ENCODE measurements at places on chromosomes 11 and 22.

DNA sequence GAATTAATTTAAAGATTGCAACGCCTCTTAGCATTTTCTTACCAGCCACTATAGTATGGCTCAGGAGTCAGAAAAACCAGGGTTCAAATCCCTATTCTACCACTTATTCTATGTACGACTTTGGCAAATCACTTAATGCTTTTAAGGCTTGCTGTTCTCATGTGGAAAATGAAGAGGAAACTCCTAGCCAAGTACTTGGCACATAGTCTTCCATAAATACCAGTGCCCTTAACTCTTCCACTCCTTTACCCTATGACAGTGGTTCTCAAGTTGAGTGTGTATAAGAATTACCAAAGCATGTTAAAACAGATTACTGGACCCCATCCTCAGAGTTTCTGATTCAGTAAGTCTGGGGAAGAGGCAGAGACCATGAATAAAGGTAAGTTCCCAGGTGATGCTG, 107.6 kb downstream of the RBFOX2 start:
- DNase-seq: no peak

DNA sequence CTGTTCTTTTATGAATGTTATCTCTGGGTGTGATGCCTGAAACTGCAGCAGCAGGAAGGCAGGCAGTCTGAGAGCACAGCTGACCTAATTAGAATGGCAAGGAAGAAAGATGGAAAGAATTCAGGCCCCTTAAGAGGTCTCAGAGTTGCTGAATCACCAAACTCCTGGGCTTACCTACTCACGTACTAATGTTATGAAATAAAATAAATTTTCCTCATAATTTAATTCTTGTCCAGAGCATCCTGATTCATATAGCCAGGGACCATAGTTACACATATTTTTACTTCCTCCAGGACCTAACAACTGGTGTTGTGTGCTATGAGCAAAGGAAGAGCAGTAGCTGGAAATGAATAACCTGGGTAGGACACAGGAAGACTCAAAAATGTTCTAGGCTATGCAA, 41.9 kb downstream of the SNX19 start:
- no peak for DNase-seq

- DNase-seq: no peak
These were observed 1.9 kb upstream of the IFITM10 start for GRCh38 chr11:1751999-1752906.

DNA sequence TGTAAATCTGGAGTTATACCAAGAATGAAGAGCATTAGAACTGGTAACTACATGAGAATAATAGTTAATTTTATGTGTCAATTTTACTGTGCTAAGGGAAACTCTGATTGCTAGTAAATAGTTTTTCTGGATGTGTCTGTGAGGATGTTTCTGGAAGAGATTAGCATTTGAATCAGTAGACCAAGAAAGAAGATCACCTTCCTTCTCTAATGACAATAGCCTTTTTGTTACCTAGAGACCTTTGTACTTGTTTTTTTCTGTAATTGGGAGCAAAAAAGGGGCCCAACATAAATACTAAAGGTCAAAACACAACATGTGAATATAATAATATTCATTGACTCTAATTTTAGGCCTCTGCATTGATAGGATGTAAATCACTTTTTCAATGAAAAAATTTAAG, 100.6 kb downstream of the DLG2 start:
- DNase-seq: no peak
